Activated CD4-positive, alpha-beta T cell treated with anti-CD3 and anti-CD28 coated beads, Interleukin-2, amount 10 ng/mL, durations not matched to agents 7 days and 5 days (primary cell): ENCODE measurements at places on chromosomes 5 and 9.

DNA sequence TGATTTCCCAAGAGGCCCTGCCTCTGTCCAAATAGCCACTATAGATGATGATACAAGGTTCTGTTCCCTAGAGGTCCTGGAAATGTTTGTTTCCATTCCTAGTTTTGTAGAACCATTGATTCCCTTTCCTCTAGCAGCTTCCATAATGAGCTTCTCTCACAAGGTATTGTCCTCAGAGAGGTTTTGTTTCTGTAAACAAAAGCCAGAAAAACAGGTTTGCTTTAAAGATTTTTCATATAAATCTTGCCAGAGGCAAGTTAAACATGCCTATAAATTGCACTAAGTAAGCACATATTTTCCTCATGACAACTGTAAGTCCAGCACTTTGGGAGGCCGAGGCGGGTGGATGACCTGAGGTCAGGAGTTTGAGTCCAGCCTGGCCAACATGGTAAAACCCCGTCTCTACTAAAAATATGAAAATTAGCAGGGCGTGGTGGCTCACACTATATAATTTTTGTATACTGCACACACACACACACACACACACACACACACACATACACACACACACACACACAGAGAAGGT lies 1787.7 kb downstream of the EFNA5 start:
- H3K27ac ChIP-seq = no peak overlapping the region
- no peak for DNase-seq
- no peaks in the 10 kb centered on the region for H3K36me3 ChIP-seq
- no peaks in the 10 kb centered on the region for H3K4me1 ChIP-seq
- no peaks in the 10 kb centered on the region for H3K27me3 ChIP-seq
- no peak overlapping the region for H3K4me3 ChIP-seq

DNA sequence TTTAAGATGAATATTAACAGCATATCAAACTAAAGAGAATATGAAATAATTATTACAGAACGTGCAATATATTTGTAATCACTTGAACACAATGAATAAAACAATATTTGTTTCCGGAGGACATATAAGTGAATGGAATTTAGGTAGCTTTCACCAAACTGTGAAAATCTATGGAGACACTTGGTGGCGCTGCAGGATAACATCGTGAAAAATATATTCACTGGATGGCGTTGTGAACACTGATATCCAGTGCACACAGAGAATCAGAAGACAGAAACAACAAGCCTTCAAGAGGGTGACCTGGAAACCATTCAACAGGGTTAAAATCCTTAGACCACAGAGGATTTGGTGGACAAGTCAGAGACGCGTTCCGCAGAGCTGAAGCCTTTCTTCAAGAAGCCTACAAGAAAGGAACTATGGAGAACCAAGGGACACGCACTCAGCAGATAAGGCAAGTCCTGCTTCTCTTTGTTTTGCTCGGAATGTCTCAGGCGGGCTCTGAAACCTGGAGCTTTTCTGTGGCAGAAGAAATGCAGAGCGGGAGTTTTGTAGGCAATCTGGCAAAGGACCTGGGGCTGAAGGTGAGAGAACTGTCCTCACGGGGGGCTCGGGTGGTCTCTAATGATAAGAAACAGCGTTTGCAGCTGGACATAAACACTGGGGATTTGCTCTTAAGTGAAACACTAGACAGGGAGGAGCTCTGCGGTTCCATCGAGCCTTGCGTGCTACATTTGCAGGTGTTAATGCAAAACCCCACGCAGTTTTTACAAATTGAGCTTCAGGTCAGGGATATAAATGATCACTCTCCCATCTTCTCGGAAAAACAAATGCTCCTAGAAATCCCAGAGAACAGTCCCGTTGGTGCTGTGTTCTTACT lies at the start of gene PCDHB11:
Gene PCDHB11 (plus strand): TSS at position 269 of the 877 bp plus-strand sequence. CDS start 148 bp downstream, at position 417.
- no peaks in the 10 kb centered on the region for H3K27me3 ChIP-seq
- H3K4me3 ChIP-seq = no peak within 1 kb of the TSS
- H3K36me3 ChIP-seq = peaks cover 2% of the 10 kb centered on the region
- no peaks in the 10 kb centered on the region for H3K4me1 ChIP-seq
- H3K27ac ChIP-seq = no peak within 1 kb of the TSS

- no peaks in the 10 kb centered on the region for H3K27me3 ChIP-seq
- H3K27ac ChIP-seq = no peak overlapping the region
- no peak for DNase-seq
- H3K4me1 ChIP-seq = no peaks in the 10 kb centered on the region
- H3K4me3 ChIP-seq = no peak overlapping the region
Measured at GRCh38 chr9:81716409-81716808, 27.1 kb upstream of the TLE1 start.

GRCh38 chr9:109016132-109016531 lies 2.8 kb upstream of the CTNNAL1 start:
- H3K27ac ChIP-seq = no peak overlapping the region
- no peak for DNase-seq

GRCh38 chr5:66795682-66796081 lies 199.5 kb downstream of the MAST4 start:
- no peak overlapping the region for H3K4me3 ChIP-seq
- H3K36me3 ChIP-seq = no peaks in the 10 kb centered on the region
- no peak overlapping the region for H3K27ac ChIP-seq

- H3K27ac ChIP-seq = no peak overlapping the region
- DNase-seq = no peak
- H3K4me1 ChIP-seq = no peaks in the 10 kb centered on the region
- no peaks in the 10 kb centered on the region for H3K27me3 ChIP-seq
- no peaks in the 10 kb centered on the region for H3K36me3 ChIP-seq
- H3K4me3 ChIP-seq = no peak overlapping the region
Measured at GRCh38 chr5:57442080-57442839, 40.4 kb downstream of the ACTBL2 start.

DNA sequence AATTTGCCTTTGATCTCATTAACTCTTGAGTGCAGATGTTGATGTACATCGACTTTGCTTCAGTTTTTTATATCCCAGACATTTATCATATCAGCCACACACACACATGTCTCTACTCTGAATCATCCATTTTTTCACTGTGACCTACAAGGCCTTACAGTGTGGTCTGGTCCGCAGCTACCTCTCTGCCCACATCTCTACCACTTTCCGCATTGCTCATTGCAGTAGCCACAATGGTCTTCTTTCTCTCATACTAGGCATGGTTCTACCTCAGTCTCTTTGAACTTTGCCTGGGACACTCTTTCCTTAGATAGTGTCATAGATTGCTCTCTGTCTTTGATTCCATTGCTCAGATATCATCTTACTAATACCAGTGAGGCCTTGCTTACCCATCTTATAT lies 87.9 kb upstream of the FSD1L start:
- no peaks in the 10 kb centered on the region for H3K27me3 ChIP-seq
- H3K4me1 ChIP-seq = peaks cover 29% of the 10 kb centered on the region
- H3K4me3 ChIP-seq = no peak overlapping the region
- no peak overlapping the region for H3K27ac ChIP-seq
